ENCODE measurements at places on chromosomes 2 and 18.
A peak's percentile ranks its signal among the peaks of the same experiment; 100 is the strongest.

- DNase-seq, result no peak
Observed at GRCh38 chr18:48022021-48022420, 91.6 kb upstream of the SMAD2 start.

DNA sequence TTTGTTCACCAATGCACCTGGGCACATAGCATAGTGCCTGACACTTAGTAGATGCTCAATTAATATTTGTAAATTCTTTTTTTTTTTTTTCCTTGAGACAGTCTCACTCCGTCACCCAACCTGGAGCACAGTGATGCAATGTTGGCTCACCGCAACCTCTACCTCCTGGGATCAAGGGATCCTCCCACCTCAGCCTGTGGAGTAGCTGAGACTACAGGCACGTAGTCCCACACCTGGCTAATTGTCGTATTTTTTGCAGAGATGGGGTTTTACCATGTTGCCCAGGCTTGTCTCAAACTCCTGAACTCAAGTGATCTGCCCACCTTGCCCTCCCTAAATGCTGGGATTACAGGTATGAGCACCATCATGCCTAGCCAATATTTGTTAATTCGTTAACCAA is 23.2 kb upstream of the LPIN2 start:
- DNase-seq, result no peak

DNA sequence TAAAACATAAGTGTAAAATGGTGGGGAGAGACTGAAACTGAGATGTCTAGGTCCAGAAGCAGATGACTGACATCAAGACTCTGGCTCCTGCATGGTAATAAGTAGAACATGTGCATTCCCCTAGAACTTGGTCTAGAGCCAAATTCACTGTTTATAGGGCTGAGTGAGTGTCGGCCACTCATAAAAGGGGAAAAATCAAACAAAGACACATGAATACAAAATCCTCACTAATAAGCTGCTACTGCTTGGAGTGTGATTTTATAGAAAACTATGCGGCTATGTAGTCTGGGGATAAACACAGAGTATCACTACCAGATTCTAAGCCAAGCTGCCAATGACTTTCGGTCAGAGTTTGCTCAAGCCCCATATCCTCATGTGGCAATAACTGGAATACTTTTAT is 1080.8 kb upstream of the DDX18 start:
- no peak for DNase-seq

DNA sequence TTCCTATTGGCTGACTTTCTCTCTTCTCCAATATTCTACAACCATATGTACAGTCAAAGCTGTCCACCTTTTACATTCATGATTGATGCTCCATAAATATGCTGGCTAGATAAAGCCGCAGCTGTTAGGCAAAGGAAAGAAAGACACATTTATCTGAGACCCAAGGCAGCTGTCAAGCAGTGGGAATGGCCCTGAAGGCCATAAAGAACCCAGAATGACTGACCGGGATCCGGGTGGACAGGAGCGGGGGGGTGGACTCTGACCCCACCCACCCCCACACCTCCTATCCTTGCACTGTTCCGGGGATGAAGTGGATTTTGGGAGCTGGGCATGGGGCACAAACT is 116.4 kb downstream of the RTP5 start:
- DNase-seq, result no peak

DNA sequence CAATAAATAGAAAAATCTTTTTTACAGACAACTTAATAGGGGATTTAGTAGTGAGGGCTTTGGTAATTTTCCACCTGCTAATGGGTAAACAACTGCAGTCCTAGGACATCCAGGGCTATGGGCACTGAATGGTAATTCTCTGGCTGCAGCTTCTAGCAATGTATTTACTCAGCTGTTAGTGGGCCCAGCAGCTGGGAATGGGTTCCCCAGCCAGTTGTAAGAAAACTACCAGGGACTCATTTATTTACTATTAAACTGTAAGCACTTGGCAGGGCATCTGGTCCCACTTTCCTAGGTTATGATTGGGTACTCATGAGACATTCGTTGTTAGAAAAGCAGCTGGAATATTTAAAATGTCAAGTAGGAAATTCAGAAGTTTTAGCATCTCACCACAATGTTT is 363.8 kb upstream of the TRIB2 start:
- DNase-seq, result no peak

- DNase-seq, result no peak
Observed at GRCh38 chr2:125108251-125108650, 1083.2 kb downstream of the CNTNAP5 start.

DNA sequence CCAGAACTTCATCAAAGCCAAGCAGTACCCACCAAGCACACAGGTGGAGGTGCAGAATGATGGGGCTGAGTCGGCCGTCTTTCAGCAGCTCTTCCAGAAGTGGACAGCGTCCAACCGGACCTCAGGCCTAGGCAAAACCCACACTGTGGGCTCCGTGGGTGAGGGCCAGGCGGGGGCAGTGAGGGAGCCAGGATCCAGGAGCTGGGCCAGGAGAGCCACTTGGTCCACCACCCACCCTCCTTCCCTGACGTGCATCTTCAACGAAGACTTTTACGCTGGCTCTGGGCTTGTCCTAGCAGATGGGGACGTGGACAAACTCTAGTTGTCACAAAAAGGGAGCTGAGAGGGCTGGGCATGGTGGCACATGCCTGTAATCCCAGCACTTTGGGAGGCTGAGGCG is 11.8 kb downstream of the VIL1 start:
- DNase-seq, result no peak

DNA sequence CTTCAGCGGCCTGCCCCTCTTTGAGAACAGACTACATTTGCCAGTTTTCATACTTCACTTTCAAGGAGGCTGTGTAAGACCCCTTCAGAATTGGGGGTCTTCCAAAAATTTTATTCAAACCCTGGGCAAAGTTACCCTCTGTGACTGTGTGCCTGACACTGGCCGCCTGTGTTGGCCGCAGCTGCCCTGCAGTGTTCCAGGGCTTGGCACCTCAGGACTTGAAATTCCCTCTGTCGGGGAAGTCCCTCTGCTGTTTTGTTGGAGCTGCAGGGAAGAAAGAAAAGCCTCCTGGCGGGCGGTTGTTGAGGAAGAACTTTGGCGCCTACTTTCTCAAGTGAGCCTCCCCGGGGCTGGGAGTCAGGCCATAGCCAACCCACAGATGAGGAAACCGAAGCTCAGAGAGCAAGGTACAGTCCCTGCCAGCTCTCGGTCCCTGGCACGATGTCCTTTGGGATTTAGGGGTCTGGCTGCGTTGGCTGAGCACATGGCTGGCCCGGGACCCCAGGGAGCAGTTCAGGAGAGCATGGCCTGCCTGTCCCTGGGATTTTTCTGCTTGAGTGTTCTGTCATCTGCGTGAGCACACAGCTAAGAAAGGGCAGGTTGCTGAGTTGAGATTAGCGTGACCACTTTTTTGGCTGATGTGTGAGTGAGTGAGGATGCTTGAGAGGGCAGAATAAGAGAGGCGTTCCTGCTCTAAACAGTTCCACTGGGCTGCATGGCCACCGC is 17.9 kb upstream of the ASB1 start:
- DNase-seq, result no peak

- DNase-seq, result no peak
Observed at GRCh38 chr2:216540920-216541319, 42.3 kb downstream of the RPL37A start.

- DNase-seq, result no peak
Observed at GRCh38 chr2:42180300-42180699, 11.1 kb downstream of the EML4 start.

GRCh38 chr2:162327134-162327769 is 8.8 kb upstream of the IFIH1 start:
- DNase-seq, result no peak

- DNase-seq, result no peak
Observed at GRCh38 chr2:147649998-147650397, 194.8 kb upstream of the ACVR2A start.

DNA sequence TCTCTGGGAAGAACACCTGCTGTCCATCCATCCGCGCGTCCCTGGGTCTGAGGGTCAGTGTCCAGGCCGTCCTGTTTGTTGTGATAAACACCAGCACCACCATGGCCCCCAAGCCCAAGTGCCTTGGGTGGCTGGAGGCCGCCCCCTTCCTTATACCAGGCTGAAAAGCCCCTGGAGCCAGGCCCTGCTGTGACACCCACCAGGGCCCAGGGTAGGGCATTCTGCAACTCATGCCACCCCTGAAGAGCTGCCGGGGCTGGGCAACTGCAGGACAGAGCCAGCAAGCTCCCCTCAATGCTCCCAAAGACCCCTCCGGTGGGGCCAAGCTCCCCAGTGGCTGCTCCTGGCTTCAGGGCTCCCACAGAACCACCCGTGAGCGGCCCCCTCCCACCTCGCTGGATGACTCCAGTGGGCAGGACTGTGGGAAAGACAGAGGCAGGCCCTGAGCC is 31.9 kb upstream of the SNED1 start:
- DNase-seq, result no peak

GRCh38 chr2:62313449-62314227 is 117.7 kb downstream of the B3GNT2 start:
- peak; percentile 41 for DNase-seq

DNA sequence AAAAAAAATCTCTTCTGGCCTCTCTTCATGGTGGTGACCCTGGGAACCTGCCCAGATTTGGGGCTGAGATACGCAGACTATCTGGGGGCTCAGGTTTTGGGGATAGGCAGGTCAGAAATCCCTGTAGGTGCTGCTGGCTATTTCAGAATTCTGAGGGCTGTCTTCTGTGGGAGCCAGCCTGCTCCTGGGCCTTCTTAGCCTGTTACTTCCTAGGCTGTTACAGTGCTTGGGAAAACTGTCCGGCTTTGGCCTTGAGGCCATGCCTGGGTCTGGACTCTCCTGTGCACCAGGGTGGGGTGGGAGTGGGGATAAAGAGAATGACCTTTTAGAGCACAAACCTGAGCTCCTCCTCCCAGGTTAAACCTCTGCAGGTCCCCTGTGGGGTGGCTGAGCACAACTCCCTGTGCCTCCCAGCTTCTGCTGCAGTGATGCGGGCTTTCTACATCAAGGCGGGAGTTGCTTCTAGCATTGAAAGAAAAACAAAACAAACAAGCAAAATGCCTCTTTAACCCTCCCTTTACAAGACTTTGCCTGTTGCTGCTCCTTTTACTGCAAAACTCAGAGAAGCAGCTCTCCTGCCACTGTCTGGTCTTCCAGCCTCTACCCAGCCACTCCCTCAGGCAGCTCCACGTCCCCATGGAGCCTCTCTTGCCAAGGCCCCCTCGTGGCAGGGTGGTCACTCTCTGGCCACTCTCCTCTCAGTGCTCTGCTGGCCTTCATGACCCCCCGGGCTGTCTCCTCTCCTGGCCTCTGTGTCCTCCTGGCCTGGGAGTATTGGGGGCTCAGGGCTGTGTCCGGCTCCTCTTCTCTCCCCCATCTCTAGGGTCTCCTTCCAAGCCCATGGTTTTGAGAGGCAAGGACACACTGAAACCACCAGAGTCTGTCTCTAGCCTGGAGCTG is 293.0 kb upstream of the HS6ST1 start:
- DNase-seq, result no peak

DNA sequence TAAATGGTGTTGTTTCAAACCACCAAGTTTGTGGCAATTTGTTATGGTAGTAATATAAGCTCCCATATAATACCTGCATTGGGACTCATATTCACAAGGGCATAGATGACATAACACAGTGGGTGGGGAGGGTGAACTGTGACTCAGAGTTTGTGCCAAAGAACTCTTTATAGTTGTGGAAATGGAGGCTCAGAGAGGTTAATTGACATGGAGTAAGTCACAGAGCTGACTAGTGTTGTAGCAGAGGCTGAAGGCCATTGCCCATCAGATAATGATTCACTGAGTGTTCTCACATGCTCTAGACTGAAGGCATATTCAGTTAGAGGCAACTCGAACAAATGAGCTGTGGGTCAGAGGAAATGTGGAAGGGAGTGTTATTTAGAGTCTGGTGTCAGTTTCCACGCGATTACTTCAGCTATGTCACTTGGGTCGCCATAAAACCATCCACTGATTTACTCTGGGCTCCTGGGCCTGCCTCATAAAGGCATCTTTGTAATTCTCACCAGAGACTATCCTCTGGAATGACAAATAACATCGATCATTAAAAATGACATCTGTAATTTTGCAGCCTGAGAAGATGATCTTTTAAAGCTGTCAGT is 264.7 kb downstream of the CCDC85A start:
- no peak for DNase-seq

- no peak for DNase-seq
Observed at GRCh38 chr2:160878618-160879017, 281.6 kb upstream of the TANK start.

GRCh38 chr18:79335833-79336360 is 59.8 kb upstream of the NFATC1 start:
- no peak for DNase-seq

DNA sequence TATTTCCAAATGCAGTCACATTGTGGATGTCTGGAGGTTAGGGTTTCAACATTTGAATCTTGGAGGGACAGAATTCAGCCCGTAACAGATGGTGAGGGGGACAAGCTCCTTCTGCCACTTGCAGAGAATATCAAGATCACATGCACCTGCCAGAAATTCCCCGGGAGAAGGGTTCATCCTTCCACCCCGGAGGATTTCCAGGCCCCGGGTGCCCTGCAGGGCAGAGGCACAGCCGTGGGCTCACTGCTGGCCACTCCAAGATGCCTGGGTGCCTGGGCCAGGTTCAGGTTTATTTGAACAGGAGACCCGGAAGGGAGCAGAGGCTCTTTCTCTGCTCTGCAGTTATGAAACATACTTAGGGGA is 38.2 kb upstream of the MGAT4A start:
- DNase-seq, result no peak

DNA sequence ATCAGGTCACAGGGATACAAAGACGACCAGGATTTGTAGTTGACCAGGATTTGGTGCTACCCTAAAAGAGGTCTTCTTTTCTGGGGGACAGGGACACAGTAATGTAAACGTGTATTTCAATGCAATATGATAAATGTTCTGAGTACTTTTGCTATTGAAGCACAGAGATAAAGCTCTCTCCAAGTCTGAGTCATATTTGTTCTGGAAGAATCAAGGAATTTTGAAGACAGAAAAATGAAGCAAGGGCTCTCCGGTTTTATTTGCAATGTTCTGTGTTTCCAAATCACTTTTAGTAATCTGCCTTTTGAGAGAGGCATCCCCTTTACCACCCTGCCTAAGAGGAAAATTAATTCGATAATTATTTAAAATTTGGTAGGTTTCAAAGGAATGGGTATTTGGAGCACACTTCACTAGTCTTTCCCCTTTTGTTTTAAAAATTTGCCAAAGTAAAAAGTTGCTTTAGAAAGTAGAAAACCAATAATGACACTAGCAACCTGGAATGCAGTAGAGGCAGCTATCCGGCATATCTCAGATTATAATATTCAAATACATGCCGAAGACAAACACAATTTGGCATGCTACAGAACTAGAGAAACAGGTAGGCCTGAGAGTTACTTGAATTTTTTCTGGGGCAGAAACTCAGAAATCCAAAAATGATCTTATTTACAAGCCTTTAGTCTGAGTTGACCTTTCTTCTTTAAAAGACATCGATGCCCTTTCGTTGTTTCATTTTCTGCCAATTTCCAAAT is 82.7 kb downstream of the MREG start:
- no peak for DNase-seq

GRCh38 chr2:240396623-240397541 is 38.6 kb upstream of the GPC1 start:
- no peak for DNase-seq

GRCh38 chr2:230327418-230328154 is 593 bp downstream of the SP140L start:
- DNase-seq, result no peak

GRCh38 chr2:172374318-172375240 is 52.8 kb upstream of the ITGA6 start:
- DNase-seq, result no peak

- DNase-seq, result no peak
Observed at GRCh38 chr2:134138115-134138514, 115.8 kb upstream of the MGAT5 start.

All from stimulated activated CD8-positive, alpha-beta memory T cell treated with anti-CD3 and anti-CD28 coated beads, Interleukin-15, amount 100 ng/mL, for 48 hours (primary cell).